ENCODE measurements at places on chromosomes 1 and 21. TPM values are rescaled to one million over a fixed set of nuclear protein-coding genes. Genes with fewer than 3 reads are reported as not detected.

DNA sequence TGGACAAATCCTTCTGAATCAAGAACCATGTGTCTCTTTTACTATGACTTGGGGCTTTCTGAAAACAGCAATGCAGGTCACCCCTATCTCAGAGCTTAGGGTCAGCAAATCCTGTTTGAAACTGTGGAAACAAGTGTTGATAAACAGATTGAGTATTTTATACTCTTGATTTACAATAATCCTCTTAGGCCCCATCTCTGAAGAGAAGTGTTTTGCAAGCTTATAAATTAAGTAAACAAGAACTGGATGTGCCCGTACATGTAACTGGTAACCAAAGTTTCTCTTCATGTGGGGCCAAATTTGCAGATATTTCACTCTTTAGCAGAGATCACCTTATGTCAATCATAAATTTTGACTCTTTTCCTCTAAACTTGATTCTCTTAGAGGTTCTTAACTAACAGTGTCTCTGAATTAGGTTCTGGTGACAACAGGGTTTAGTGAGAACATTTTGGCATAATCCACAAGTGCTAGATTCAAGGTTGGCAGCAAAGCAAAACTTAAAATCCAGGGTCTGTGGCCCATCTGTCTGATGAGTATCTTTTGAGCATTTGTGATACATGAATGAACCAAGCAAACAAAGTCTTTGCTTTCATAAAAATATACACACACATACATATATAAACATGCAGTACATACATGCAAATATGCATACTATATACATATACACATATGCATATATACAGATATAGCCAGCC lies 183.0 kb upstream of the HOOK1 start:
- DNase-seq = no peak

DNA sequence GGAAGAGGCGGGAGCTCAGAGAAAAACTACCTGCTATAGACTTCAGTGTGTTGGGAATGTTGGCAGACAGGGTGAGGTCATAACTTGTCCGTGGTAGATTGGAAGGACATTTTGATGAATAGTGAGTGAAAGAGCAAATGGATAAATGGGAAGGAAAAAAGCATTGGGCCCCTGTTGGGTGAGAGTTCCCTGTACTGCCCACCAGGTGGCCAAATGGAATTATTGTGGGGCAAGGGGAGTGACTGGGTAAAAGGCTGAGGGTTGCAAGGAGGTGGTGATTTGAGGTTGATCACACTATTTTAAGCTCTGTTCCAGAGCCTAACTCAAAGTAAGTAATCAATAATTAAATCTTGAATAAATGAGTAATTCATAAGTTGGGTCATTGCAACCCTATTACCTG lies 60.4 kb downstream of the MRPS6 start:
- no peak for DNase-seq

Gene GUCA2B
- not detected for total RNA-seq

Gene SMPDL3B
- total RNA-seq = 0.34 TPM

DNA sequence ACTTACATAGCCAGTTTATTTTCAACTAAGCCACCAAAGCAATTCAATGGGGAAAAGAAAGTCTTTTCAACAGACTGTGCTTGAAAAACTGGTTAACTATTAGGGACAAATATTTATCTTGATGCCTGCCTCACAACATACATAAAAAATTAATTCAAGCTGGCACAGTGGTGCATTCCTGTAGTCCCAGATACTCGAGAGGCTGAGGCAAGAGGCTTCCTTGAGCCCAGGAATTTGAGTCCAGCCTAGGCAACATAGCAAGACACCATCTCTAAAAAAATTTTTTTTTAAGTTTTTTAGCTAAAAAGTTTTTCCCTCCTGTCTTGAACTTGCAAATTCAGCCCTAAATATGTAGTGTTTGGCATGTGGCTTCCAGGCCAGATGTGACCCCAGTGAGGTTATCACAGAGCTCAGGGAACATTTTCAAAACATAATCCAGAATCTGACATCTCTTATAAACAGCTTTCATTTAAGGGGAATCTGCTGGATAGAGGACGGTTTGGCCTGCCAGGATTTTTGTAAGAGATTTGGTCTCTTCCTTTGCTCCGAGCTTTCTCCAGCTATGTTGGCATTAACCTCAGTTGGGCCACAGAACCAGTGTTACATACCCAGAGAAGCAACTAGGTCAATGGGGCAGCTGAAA lies 46.4 kb downstream of the COL6A1 start:
- DNase-seq = no peak

Gene RCSD1
- total RNA-seq = 10.3 TPM

GRCh38 chr1:207847116-207847515 lies 63.8 kb downstream of the CD34 start:
- DNase-seq = no peak

GRCh38 chr1:226029093-226029496 lies 30.0 kb upstream of the SDE2 start:
- no peak for DNase-seq

DNA sequence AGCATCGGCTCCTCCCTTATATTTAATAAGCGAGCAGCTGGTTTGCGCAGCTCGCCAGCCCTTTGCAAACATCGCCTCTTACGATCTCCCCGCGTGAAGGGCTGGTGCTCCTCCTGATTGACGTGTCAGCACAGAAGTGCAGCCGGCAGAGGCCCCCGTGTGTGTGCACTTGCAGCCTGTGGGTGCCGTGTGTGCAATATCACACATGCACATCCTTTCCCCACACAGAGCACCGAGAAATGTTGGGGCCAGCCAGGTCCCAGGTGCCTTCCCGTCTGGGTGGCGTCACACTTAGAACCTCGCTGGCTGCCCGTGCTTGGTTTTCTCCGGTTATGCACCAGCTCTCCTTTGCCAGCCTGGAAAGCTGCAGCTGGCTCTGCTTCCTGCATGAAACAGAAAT lies 126.6 kb upstream of the AJAP1 start:
- peak; percentile 30 for DNase-seq

Gene CD34
- 11.5 TPM for total RNA-seq

- DNase-seq = no peak
These were observed 843 bp downstream of the DIP2A start for GRCh38 chr21:46459356-46460112.

DNA sequence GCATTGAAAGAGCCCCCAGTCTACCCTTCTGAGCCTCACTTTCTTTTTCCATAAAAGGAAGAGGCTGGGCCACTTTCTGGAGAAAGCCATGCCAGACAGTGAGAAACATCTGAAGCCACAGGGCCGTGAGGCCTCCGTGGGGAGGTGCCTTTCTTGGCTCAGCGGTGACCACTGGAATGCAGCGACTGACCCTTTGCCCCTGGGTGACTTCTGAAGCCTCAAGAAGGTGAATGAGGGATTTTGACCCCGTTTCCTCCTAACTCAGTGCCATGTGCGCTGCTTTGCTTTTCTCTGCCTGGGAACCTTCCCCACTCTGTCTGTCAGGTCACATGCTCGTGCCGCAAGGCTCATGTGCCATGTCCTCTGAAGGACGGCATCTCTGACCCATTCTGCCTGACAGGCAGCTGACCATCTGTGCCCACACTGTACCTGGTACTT lies 44.7 kb upstream of the A3GALT2 start:
- no peak for DNase-seq

DNA sequence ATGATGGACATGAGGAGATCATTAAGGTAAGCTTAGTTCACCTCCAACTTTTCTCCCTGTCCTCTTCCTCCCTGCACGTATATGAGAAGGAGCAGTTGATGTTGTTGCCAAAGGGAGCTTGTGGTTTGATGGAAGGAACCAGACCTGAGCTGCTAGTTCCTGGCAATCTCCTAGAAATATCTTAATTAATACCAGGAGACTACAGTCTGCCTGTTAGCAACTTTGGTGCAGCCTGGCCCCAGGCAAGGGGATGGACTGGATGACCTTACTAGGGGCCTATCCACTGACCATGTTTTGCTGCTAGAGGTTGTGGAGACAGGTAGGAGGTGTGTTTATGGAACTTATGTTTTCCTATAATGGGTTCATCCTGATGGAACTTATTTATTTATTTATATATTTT lies 22.6 kb downstream of the TUFT1 start:
- no peak for DNase-seq

DNA sequence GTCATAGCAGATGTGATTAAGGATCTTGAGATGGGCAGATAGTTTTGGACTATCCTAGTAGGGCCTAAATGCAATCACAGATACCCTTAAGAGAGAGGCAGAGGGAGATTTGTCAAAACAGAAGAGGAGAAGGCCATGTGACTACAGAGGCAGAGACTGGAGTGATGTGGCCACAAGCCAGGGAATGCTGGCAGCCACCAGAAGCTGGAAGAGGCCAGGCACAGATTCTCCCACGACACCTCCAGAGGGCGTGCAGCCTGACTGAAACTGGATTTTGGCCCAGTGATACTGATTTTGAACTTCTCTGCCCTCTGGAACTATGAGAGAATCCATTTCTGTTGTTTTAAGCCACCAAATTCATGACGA lies 52.1 kb upstream of the EPS8L3 start:
- no peak for DNase-seq

GRCh38 chr1:245370175-245370825 lies 215.5 kb downstream of the KIF26B start:
- DNase-seq = no peak

Gene GSTM2
- total RNA-seq = 54.8 TPM

DNA sequence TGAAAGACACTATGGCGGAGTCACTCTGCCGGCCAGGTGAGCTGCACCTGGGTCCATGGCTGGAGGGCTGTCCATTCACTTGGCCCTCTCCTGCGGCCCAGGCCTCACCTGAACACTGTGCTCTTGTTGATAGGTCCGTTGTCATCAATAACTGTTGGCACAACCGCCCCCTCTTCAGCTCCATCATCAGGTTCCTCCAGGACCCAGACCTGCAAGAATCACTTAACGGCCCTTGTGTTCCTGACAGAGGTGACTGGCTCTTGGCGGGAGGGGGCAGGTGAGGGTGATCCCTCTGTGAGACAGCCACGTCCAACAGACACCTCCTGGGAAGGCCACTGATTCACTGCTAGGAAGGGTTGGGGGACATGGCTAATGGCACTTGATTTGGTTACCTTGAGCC lies 54.9 kb downstream of the INAVA start:
- no peak for DNase-seq

Gene LRRC38
- total RNA-seq = 1.2 TPM

DNA sequence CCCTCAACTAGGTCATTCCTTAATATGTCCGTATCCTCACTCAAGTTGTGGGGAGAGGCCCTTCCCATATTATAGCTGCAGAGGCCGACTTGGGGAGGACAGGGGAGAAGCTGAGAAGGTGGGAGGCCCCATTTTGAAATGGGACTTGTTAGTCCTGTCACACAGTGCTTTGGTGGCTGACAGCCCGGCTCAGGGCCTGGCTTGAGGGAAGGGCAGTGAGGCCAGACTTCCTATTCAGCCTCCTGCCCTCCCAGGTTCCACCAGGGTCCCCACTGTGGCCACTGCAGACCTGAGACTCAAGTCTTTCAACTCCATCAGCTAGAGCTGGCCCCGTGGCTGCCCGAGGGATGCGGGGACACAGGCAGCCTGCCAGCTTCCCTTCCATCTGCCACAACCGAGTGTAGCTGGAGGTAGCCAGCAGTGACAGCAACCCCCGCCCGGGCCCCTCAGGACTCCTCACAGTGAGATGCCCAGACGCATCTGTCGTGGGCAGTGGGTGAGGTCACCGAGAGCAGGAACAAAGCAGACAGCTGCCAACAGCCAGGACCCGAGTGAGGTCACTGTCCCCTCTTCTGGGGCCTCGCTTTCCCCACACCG lies 36.9 kb downstream of the SIM2 start:
- DNase-seq = no peak

DNA sequence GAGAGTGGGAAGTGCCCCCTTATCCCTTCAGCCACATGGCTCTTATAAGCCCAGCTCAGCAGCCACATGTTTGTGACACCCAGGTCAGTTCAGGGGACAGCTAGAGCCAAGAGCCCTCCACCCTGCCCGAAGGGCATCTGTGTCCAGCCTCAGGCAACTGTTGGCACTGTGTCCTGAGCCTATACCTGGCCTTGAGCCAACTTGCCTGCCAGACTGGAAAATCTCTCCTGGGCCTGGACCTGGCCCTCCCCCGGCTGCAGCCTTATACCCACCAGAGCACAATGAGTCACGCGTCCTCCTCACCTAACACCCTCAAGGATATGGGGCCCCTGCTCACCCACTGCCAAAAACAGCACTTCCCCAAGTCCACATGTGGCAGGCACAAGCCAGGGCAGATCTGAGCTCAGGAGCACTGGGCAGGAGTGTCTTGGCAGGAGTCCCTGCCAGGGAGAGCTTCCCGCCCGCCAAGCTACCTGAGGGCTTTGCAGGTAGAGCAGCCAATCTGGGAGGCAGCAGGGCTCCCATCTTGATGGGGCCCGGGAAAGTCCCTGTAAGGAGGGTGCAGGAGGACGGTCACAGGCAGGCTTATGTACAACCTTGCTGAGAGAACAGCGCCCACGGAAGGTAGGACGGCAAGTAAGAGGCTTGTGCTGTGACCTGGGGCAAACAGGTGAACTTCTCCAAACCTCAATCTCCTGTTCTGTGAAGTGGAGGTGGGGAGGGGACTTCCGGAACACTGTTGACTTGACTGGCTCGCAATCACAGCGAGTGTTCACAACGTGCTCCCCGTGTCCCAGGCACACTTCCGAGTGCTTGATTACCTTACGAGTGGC lies 19.8 kb upstream of the HSPG2 start:
- no peak for DNase-seq

Gene AADACL4
- not detected for total RNA-seq

Gene GPR3
- 2.4 TPM for total RNA-seq

GRCh38 chr1:47181955-47182675 lies 7.7 kb downstream of the PDZK1IP1 start:
- DNase-seq = no peak

DNA sequence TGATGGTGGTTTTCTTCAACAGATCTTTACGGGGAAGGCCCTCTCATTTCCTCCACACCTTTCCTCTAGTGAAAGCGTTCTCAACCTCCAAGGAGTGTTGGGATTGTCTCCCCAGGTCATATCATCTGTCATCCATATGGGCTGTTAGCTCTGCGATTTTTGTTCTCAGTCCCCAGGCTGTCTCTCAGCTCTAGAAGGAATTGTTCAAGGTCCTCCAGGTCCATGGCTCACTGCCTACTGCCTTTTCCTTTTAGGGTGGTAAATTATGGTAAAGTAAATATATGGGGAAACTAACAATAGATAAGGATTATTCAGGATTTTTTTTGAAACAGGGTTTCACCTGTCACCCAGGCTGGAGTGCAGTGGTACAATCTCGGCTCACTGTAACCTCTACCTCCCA lies 37.6 kb downstream of the ELF3 start:
- no peak for DNase-seq

Gene MKNK1
- 64.7 TPM for total RNA-seq

GRCh38 chr1:112872551-112872962 lies 83.4 kb downstream of the SLC16A1 start:
- DNase-seq = no peak

Gene OR2G6
- total RNA-seq = 0.11 TPM

GRCh38 chr1:215076322-215076721 lies 6.2 kb upstream of the KCNK2 start:
- no peak for DNase-seq

Gene ZNF683
- not detected for total RNA-seq

Gene GJA5
- 2.5 TPM for total RNA-seq

- DNase-seq = no peak
These were observed 72.3 kb downstream of the TNFSF4 start for GRCh38 chr1:173134800-173135199.

DNA sequence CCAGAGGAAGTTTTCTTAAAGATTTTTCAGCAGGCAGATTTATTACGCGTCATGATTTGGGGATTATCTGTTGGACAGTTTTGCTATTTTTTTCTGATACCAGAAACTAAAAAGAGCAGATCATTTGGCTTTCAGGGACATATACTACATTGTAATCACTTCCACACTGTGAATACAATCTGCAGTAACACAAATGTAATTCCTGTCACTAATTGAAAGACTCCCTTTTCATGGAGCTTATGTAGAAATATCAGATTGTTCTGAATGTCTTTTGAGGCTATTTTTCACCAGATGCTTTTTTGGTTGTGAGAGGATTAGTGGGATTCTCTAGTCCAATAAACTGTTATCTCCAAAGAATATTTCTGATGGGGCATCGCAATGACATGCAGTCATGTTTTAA lies 464.2 kb downstream of the DISC1 start:
- DNase-seq = no peak
